ENCODE measurements at places on chromosomes 12 and 14.

- peak overlapping the region; percentile 99 for H3K27ac ChIP-seq
- no peak overlapping the region for H3K4me3 ChIP-seq
- H3K4me1 ChIP-seq, result peaks cover 44% of the 10 kb centered on the region
- no peaks in the 10 kb centered on the region for H3K27me3 ChIP-seq
These were observed 15.7 kb downstream of the NINJ2 start for GRCh38 chr12:647385-648085.

DNA sequence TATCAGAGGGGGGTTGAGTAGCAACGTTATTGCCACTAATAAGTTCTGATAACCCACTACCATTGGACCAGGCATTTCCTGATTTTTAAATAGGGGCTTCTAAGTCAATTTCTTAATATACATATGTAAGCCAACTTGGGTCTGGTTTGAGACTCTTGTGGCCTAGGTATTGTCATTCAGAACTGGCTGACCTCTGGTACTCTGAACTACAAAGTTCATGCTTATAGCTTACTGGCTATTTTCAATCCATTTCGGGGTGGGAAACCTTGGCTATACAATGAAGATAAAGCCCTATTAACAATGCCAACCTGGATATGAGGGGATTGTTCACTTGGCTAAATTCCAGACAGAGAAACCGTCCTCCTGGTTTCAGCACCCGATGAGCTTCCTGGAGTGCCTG is 8.7 kb downstream of the DYNLL1 start:
- no peak overlapping the region for H3K4me3 ChIP-seq
- no peaks in the 10 kb centered on the region for H3K27me3 ChIP-seq
- peaks cover 91% of the 10 kb centered on the region for H3K36me3 ChIP-seq

GRCh38 chr12:129028844-129029243 is 175.6 kb downstream of the GLT1D1 start:
- no peaks in the 10 kb centered on the region for H3K27me3 ChIP-seq
- H3K4me1 ChIP-seq, result no peaks in the 10 kb centered on the region
- H3K27ac ChIP-seq, result no peak overlapping the region
- peak; percentile 53 for DNase-seq
- H3K36me3 ChIP-seq, result no peaks in the 10 kb centered on the region

GRCh38 chr12:1185460-1186182 is 194.6 kb downstream of the ERC1 start:
- no peak for DNase-seq
- H3K36me3 ChIP-seq, result peaks cover 50% of the 10 kb centered on the region
- H3K4me3 ChIP-seq, result no peak overlapping the region
- H3K27me3 ChIP-seq, result no peaks in the 10 kb centered on the region
- H3K4me1 ChIP-seq, result no peaks in the 10 kb centered on the region

DNA sequence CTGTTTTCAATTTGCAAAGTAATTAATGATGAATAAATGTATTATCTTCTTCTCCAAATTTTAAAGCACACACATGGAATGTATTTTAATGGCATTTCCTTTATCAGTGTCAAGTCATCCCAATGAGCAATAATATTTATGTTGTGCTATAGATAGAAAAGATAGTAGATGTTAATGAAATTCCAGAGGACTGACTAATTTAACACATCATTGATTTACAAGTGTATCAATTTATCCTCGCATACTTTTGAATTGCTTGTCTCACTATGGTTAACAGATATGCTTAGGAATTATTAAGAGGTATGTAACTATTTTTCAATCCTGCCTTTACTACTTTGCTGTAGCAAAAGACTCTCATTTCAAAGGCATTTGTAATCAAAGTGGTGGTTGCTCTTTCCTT is 842.9 kb downstream of the SLC6A15 start:
- no peaks in the 10 kb centered on the region for H3K27me3 ChIP-seq
- no peak for DNase-seq
- H3K27ac ChIP-seq, result no peak overlapping the region
- H3K36me3 ChIP-seq, result no peaks in the 10 kb centered on the region
- H3K4me3 ChIP-seq, result no peak overlapping the region
- no peaks in the 10 kb centered on the region for H3K4me1 ChIP-seq

DNA sequence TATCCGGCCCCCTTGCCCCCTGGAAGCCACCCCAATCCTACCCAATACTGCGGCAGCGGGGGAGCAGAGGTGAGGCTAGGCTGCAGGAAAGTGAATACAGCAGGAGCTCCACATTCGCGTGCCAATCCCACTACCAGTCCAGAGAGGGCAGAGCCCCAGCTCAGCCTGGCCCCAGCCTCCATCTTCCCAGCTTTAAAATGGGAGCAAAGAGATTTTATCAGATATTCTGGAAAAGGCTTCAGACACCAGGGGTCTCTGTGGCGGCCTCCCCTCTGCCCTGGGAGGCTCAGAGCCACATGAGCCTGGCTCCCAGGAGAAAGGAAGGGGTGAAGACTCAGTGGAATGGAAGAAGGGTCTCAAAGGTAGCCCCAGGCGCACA is 72.7 kb downstream of the NCOR2 start:
- no peak for DNase-seq
- peaks cover 51% of the 10 kb centered on the region for H3K4me1 ChIP-seq
- no peaks in the 10 kb centered on the region for H3K27me3 ChIP-seq
- peaks cover 32% of the 10 kb centered on the region for H3K36me3 ChIP-seq

DNA sequence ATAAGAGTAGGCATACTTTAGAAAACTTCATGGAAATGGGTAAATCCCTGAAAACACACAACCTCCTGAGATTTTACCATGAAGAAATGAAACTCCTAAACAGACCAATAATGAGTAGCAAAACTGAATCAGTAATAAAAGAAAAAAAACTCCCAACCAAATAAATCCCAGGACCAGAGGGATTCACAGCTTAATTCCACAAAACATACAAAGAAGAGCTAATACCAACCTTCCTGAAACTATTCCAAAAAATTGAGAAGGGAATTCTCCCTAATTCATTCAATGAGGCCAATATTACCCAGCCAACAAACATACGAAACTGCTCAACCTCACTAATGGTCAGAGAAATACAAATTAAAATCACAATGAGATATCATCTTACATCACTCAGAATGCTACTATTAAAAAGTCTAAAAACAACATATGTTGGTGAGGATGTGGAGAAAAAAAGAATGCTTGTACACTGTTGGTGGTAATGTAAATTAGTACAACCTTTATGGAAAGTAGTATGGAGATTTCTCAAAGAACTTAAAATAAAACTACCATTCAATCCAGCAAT is 97.3 kb upstream of the ST8SIA1 start:
- no peak overlapping the region for H3K27ac ChIP-seq
- DNase-seq, result no peak
- H3K27me3 ChIP-seq, result no peaks in the 10 kb centered on the region
- H3K4me3 ChIP-seq, result no peak overlapping the region
- H3K36me3 ChIP-seq, result no peaks in the 10 kb centered on the region
- no peaks in the 10 kb centered on the region for H3K4me1 ChIP-seq

DNA sequence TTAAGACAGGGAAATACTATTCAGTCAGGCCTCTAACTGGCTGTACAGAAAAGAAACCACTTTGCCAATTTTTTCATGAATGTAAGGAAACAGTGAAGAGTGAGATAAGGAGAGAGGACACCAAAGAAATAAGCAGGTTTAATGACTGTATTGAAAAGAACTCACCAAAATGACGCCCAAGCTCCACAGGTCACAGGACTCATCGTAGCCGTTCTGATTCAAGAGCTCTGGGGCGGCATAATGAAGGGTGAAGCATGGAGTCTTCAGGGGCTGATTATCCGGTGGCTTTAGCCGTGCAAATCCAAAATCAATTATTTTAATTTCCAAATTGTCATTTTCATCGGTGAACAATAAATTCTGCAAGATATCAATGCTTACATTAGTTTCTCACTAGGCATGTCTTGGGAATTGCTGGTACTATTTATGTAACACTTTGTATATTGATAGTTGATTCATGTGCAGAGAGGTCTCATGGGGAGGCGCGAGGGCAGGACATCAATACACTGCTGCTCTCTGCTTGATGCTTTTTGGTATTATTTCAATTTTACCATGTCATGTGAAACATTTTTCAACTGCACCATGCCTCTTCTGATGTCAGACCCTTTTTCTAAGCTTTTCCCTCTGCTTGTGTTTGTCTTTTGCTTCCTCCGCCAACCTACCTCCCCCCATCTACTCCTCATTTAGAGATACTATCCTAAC is 74.2 kb upstream of the TTC7B start:
- peaks cover 4% of the 10 kb centered on the region for H3K36me3 ChIP-seq
- H3K4me3 ChIP-seq, result no peak overlapping the region
- no peaks in the 10 kb centered on the region for H3K27me3 ChIP-seq
- H3K4me1 ChIP-seq, result no peaks in the 10 kb centered on the region
- DNase-seq, result no peak

GRCh38 chr14:104440297-104440956 is 139.1 kb upstream of the C14orf180 start:
- no peak overlapping the region for H3K27ac ChIP-seq
- H3K4me1 ChIP-seq, result peaks cover 20% of the 10 kb centered on the region
- H3K27me3 ChIP-seq, result no peaks in the 10 kb centered on the region
- H3K4me3 ChIP-seq, result no peak overlapping the region

GRCh38 chr14:93926873-93927799 is at the start of gene FAM181A:
Gene FAM181A (plus strand): TSS chr14:93927344. CDS start chr14:93928286, 942 bp downstream.
- H3K36me3 ChIP-seq, result no peaks in the 10 kb centered on the region
- no peaks in the 10 kb centered on the region for H3K27me3 ChIP-seq
- no peaks in the 10 kb centered on the region for H3K4me1 ChIP-seq
- peak; percentile 80 for DNase-seq
- H3K27ac ChIP-seq, result no peak within 1 kb of the TSS

- no peak for DNase-seq
- no peaks in the 10 kb centered on the region for H3K4me1 ChIP-seq
- no peaks in the 10 kb centered on the region for H3K27me3 ChIP-seq
- H3K36me3 ChIP-seq, result no peaks in the 10 kb centered on the region
- H3K27ac ChIP-seq, result no peak overlapping the region
- H3K4me3 ChIP-seq, result no peak overlapping the region
These were observed 28.2 kb upstream of the ARID2 start for GRCh38 chr12:45701296-45701695.
